ENCODE measurements at places on chromosomes 5 and 9.

GRCh38 chr5:76845890-76846289 is 3.9 kb upstream of the S100Z start:
- no peak for DNase-seq

- no peak for DNase-seq
Observed at GRCh38 chr5:144209361-144209760, 38.7 kb downstream of the KCTD16 start.

DNA sequence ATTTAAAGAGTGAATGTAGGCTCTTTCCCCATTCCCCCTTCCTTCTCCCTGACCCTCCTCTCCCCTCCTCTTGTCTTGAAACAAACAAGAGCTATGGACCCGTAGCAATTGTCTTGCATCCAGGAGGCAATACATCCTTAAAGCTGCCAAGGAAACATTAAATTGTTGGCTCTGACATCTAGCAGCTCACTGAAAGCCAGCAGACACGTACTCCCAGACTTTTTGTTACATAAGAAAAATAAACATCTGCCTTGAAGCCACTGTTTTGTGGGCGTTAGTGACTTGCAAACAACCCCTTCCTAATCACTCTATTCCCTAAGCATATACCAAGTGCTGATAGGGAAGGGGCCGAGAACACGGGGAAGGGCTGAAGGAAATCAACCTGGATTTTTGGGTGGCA is 8.6 kb downstream of the SLC45A2 start:
- no peak for DNase-seq

DNA sequence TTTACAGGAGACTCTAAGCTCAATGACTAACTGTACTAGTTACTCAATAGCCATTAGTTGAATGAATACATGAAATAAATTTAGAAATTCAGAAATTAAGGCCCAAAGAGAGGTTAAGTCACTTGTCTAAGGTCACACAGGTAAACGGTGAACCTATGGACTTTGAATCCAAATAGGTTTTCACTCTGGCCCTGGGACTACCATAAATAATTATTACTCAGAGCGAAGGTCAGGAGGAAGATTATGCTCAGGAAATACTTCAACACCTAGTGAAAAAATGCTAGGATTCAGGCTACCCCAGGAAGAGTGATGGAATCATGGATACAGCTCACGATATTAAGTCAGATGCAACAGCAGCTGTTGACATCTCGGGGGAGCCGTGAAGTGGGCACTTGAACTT is 417.4 kb downstream of the GABRG2 start:
- no peak for DNase-seq

DNA sequence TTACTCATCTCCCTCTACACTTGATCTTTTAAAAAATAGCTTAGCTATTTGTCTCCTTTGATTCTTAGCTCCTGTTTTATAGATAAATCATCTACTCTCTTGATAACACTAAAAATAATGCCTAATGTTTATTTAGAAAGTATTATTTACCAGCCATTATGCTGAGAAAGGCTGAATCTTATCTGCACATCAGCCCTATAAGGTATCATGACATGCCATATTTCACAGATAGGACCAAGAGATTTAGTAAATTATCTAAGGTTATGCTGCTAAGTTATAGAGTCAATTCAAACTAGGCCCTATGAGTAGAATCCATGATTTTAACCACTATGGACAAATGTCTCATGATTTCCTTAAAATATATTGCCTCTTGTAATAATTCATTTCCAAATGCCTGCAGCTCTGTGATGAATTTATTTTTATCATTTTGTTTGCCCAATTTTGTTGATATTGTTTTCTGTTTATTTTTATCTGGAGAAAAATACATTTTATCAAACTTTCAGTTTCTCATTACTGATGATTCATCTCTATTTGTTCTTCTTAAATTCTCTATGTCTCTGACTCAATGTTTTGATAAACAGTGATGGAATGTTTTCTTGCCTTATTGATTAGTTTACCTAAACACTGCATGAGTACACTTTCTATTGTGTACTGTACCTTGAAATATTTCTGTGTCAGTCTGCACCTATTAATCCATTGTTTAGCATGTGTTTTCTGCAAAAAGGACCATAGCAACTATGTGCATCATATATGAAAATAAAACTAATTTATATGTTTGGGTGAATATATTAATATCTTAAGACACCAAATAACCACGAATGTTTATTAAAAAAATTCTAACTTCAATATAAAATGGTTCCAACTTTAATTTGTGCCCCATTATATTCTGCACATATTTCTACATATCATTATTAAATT is 300.8 kb downstream of the CDH9 start:
- no peak for DNase-seq

DNA sequence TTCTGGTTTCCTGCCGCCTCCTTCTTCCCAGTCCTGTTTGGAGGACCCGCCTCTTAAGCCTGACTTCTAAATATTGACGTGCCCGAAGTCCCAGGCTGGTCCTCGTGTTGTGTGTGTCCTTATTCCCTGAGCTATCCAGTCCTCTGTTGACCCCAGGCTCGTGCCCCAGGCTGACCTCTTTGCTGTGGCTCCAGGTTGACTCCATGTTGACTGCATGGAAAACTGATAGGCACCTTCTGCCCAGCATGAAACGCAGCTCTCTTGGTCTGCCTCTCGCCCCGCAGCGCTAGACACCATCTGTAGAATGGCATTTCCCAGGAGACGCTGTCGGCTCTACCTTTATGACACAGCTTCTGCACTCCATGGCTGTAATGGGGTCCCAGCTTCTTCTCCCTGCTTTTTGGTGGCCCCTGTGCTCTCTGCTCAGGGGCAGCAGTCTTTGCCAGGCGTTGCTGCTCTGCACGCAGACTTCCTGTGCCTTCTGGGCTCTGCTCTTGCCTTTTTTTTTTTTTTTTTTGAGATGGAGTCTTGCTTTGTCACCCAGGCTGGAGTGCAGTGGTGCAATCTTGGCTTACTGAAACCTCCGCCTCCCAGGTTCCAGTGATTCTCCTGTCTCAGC is 28.4 kb downstream of the EHMT1 start:
- DNase-seq: no peak

- no peak for DNase-seq
Observed at GRCh38 chr9:127132375-127132774, 9.9 kb upstream of the ANGPTL2 start.

- DNase-seq: no peak
Observed at GRCh38 chr9:133787754-133788025, 49.5 kb upstream of the SARDH start.

DNA sequence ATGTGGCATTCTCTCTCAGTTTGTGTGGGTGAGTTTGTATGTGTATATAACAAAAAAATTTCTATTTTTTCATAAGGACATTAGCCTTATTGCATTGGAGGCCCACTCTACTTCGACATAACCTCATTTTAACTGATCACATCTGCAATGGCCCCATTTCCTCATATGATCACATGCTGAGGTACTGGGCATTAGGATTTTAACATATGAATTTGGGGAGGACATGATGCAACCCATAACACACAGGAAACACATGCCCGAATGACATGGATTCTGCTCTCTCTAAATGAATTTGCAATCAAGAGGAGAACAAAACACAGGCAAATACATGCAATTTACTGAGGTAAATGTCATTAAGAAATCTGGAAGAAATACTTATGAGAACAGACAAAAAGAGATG is 92.1 kb upstream of the COX7C start:
- no peak for DNase-seq

DNA sequence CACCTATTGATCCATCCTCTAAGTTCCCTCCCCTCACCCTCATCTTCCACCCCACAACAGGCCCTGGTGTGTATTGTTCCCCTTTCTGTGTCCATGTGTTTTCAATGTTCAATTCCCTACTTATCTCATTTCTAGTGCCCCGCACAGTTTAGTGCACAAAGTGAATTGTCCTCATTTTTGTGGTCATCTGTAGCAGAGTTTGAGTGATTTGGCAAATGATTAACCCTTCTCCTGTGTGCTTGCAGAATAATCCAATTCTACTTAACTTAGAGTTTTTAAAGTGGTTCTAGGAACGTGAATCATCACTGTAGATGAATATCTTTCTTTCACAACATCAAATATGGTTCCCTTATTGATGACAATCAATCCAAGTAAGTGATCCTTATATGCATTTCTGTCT is 6.3 kb upstream of the HAPLN1 start:
- DNase-seq: no peak

- no peak for DNase-seq
Observed at GRCh38 chr9:77176106-77176505, 1.2 kb upstream of the VPS13A start.

DNA sequence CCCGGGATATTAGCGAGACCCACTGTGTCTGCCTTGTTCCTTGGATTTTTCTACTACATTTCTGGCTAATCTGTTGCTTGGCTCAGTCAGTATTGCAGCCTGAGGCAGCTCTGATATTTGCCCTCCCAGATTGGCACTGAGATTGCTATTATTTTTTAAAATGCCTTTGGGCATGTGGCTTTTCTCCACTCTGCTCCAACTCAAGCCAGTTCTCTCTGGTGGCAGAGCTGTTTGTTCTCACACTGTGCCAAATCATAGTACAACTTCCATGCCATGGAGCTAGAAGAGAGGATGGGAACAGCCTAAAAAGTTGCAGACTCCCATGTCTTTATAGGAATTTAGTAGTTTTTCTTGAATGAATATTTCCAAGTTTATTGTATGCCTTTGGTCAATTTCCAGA is 155.9 kb upstream of the ATP10B start:
- DNase-seq: no peak

DNA sequence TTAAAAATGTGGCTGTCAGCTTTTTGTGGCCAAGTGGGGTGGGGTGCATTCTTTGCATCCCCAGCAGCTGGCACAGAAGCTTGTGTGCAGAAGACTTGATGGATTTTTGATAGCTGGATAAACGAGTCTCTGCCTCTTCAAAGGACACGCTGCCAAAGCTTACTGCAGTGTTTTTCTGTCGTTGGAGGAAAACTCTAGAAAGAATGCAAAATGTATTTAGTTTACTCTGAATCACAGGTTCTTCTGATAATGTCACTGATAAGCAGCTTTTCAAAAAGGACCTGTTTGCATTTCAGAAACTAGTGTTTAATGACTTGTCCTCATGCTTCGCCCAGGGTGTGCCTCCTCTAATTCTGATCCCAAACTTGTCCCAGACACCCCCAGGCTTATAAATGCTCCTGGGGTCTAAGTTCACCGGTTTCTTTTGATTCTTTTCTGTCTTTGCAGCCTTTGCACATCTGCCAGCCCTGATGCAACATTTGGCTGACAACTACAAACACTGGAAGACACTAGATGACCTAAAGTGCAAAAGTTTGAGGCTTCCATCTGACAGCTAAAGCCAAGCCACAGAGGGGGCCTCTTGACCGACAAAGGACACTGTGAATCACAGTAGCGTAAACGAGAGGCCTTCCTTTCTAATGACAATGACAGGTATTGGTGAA is 66.0 kb downstream of the WDR41 start:
- DNase-seq: peak; percentile 37

GRCh38 chr9:95726756-95727155 is 148.7 kb upstream of the ERCC6L2 start:
- DNase-seq: peak; percentile 42

DNA sequence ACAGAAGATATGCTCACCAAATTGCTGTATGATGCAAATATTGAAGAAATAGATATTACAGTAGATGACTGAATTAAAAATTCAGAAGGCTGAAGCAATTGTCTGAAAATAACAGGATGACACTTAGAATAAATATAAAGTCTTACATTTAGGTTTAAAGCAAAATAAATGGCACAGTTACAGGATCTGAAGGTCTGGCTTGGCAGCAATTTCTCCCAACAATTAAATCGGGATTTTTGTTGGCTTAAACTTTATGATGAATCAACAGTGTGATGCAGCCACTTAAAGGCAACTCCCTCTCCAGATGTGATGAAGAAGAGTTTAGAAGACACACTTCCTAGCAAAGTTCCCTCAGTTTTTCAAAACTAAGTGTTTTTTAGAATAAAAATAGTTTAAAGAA is 80.5 kb downstream of the NREP start:
- no peak for DNase-seq

- DNase-seq: no peak
Observed at GRCh38 chr9:34526026-34526425, 3.2 kb upstream of the ENHO start.
